ENCODE measurements at places on chromosomes 6 and 20.
A peak's percentile ranks its signal among the peaks of the same experiment; 100 is the strongest.

DNA sequence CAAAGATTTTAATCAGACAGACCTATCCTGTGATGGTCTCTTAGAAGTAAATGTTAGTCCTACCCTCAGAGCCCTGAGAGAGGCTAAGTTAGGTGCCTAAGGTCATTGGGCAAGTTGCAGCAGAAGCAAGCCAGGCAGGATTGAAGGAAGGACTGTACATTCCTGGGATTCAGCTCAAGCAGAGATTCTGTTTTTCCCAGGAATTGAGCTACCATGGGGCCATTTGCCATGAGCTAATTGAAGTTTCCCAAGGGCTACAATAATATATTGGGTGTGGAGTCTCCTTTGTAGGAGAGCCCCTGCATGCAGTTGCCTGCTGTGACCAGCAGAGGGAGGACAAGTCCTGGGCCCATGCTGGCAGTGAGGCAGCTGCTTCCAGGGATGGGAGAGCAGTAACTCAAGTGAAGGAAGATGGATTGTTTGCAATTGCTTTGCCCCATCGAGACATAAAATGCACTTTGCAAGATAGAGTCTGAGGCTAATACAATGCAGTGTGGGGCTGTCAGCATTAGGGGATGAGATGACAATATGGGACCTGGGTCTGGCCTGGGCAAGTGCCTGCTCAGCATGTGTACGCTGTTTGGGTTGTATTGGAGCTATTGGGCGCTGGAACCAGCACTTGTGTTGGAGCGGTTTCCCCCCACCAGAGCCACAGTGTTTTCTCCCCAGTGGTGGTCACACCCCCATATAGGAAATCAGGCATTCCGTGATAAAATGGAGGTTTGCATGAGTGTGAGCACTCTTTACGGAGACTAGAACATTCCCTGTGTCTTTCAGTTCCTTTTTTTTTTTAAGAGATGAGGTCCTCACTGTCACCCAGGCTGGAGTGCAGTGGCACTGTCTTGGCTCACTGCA lies 27.9 kb downstream of the DNMT3B start:
- DNase-seq: peak; percentile 45

- no peak for DNase-seq
Observed at GRCh38 chr6:40916845-40917244, 122.2 kb downstream of the UNC5CL start.

DNA sequence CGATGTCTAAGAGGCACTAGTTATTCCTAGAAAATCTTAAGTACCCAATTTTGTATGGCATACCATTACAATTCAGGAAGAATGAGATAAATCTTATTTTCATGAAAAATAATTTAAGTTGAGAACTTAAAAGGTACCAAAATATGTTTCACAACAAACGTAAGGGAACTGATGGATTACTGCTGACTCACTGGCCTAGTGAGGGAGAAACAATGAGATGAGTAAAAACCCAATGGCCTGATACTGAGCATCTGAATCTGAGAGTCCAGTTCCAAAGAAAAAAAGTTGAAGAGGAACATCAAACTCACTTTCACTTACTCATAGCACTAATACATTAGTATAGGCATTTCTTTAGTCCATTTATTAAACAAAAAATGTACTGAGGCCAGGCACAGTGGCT lies 56.0 kb downstream of the MDN1 start:
- no peak for DNase-seq

GRCh38 chr6:143694560-143694959 lies 16.8 kb downstream of the PHACTR2 start:
- DNase-seq: no peak

DNA sequence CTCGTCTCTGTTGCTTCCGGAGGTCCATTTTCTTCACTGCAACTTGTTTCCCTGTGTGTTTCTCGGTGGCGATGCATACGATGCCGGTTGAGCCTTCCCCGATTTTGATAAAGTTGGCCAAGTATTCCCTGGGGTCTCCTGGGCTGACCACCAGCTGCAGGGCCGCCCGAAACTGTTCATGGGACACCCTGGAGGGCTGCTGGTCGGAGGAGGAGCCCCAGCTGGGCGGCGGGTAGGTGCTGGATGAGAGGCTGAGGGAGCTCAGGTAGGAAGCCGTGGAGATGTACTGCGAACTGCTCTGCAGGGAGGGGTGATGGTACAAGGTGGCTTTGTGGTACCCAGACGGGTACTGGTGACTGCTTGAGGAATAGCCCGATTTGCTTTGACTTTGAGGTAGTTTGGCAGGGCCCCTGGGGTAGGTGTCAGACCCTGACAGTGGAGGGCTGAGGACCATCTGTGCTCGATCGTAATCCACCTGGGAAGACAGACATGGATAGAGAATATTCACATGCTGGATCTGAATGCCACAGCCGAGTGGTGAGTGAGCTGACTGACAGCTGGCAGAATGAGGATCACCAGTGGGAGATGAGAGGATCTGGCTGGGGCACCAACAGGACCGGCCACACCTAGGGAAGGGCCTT lies 51.6 kb downstream of the LAMP5 start:
- no peak for DNase-seq

DNA sequence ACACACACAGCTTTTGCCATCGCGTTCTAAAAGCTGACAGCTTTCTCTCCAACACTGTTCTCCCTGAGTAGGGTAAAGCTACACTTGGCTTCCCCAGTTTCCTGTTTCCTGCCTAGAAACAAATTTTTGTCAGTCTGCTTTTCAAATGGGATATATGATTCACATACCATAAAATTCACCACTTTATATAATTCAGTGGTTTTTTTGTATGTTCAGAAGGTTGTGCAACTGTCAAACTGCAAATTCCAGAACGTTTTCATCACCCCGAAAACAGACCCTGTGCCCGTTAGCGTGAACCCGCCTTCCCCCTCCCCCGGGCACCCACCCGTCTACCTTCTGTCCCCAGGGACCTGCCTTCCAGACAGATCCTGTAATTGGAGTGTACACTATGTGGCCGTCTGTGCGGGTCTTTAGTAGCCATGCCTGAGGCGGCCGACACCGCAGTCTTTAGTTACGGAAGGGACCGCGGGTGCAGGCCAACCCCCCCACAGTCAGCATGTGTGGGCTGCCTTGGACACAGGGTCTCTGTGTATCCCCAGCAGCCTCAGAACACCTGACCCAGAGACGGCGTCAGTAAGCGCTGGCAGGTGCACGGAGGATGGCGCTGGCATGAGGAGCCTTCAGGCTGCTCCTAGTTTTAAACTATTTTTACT lies 16.6 kb downstream of the HRH3 start:
- DNase-seq: no peak

DNA sequence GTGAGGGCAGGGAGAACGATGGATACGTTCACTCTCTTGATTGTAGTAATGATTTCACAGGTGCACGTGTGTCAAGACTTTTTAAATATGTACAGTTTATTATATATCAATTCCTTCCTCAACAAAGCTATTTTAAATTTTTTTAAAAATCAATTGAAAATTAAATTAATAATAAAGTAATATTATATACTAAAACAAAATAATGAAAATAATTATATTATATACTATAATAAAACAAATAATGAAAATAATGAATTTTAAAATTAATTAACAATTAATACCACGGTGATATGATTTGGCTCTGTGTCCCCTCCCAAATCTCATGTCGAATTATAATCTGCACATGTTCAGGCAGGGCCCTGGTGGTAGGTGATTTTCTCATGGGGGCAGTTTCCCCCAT lies 42.7 kb downstream of the ADGRF5 start:
- no peak for DNase-seq

DNA sequence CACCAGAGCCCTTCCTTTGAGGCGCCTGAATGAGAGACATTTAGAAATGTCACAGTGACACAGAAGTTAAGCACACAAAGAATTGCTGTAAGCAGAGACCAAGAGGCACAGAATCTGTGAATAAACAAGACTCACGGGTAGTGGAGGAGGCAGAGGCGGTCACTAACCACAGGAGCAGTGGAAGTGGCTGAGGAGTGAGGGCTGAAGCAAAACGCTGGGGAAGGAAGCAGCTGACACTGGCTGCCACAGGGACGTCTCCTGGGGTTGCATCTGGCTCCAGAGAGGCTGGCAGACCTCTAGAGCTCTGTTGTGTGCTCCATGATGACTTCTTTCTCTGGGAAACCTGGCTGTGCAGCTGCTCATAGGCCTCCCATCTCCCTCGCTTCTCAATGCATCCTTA lies 65.0 kb upstream of the SLC2A12 start:
- DNase-seq: no peak

GRCh38 chr6:34055223-34055933 lies 90.5 kb downstream of the GRM4 start:
- peak; percentile 25 for DNase-seq

DNA sequence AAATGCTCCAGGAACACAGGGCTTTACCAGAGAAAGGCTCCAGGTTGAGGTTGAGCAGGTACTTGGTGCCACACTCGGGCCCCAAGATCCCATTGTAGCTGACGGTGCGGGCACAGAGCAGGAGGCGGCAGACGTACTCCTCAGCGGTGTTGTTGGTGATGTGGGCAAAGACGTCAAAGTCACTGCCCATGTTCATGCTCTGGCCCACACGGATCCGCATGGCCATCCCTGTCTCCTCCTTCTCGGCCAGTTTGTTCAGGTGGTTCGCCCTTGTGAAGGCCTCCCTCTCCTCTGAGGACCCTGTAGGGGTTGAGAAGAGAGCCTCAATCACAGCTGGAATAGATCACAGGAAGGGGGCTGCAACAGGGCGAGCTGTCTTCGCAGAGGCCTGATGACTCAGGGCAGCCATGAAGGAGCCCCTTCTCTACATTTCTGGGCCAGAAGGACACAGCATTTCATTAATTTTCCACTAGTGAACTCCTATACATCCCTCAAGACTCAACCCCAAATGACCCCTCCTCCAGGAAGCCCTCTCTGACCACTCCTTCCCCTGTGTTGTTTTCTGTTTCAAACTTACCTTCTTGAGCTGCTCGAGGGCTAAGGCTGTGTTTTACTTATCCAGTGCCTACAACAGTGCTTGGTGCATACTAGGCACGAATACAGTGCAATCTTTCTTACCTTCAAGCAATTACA lies 26.8 kb downstream of the TGM2 start:
- no peak for DNase-seq

DNA sequence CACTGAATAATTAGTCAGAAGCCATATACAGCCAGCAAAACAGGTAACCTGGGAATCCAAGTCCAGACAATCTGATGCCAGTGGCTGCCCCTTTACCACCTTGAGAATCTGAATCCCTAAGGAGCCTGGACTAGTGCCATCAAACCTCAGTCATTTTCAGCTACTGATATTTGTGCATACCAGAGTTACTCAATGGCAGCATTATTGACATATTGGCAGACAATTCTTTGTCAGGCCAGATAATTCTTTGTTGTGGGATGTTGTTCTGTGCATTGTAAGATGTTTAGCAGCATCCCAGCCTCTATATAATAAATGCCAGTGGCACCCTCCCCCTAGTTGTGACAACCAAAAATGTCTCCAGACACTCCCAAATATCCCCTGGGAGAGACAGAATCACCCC lies 3.2 kb upstream of the EIF2S2 start:
- DNase-seq: no peak

DNA sequence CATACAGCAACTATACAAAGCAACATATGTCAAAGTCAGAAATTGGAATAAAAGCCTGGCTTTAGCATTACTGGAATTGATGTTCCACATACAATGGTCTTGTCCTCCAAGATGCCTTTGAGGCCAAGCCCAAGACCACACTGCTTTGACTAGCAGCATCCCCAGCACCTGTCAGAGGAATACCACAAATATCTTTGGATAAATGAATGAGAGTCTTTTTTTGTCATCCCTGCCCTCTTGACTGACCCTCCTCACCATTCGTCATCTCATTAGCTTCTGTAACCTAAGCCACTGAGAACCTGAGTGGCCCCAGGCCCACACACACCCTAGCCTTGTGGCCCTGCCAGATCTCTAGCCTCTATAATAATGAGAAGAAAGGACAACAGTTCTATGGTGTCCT lies 48.5 kb downstream of the TNFRSF21 start:
- no peak for DNase-seq

DNA sequence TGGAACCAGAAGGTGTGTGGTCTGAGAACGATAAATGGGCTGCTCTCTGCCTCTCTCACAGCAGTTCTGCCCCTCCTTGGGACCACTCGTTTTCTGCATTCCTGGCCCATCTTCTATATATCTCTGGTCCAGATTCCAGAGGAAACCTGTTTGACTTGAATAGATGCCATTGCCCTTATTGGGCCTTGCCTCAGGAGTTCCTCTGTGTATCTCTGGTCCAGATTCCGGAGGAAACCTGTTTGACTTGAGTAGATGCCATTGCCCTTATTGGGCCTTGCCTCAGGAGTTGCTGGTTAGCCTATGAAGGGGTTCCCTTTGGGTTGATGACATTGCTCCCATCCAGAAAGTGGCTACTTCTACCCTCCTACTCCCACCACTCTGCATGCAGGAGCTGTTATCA lies 189.4 kb downstream of the SLC16A10 start:
- no peak for DNase-seq

GRCh38 chr6:84227044-84227433 lies 404 bp downstream of the CEP162 start:
- no peak for DNase-seq

GRCh38 chr6:41545247-41545702 lies 906 bp upstream of the FOXP4 start:
- DNase-seq: no peak

DNA sequence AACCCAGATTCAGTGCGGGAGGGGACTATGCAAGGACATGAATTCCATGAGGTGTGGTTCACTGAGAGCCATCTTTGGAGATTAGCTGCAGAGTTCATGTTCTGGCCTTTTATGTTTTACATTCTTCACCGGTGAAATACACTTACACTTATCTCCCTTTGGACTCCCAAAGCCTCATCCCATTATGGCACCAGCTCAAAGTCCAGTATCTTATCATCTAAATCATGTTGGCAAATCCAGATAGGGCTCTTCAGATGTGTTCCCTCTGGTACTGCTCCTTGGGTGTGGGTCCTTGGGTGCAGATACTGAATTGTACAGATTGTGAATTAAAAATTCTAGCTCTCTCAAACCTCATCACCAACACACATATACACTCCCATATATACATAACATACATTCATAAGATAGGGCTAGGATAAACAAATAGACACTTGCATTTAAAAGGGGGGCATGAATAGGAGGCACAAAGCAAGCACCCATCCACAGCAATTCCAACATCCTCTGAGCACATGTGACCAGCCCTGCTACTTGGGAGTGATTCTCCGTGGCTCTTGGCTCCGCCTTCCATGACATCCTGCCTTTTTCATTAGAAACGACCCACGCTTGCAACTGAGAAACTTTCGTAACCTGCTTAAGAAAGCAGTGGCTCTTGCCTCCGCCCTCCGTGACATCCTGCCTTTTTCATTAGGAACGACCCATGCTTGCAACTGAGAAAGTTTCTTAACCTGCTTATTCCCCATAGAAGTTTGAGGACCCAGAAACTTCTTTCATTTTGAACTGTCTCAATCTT lies 53.6 kb upstream of the LRRC1 start:
- no peak for DNase-seq

DNA sequence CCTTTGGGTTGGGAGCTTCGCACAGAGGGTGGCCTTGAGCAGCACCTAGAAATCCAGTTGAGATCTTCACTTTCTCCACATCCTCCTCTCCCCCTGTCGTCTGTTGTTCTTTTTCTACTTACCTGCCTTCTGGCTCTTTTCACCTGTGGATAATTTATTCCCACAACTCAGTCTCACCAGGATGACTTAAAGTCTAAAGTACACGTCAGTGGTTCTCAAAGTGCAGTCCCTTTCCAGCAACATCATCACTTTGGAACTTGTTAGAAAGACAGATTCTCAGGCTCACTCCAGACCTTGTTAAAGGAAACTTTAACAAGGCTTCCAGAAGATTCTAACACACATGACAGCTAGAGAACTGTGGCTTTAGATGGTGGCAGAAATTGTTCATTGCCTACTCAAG lies 27.7 kb upstream of the BCAS1 start:
- no peak for DNase-seq

- DNase-seq: no peak
Observed at GRCh38 chr20:967796-968742, 34.0 kb downstream of the RSPO4 start.

GRCh38 chr6:106064756-106065155 lies 21.4 kb upstream of the PRDM1 start:
- no peak for DNase-seq
